ENCODE measurements at places on chromosomes 16 and 17.

- DNase-seq: no peak
Observed at GRCh38 chr17:38864636-38865398, 5.0 kb upstream of the LASP1 start.

DNA sequence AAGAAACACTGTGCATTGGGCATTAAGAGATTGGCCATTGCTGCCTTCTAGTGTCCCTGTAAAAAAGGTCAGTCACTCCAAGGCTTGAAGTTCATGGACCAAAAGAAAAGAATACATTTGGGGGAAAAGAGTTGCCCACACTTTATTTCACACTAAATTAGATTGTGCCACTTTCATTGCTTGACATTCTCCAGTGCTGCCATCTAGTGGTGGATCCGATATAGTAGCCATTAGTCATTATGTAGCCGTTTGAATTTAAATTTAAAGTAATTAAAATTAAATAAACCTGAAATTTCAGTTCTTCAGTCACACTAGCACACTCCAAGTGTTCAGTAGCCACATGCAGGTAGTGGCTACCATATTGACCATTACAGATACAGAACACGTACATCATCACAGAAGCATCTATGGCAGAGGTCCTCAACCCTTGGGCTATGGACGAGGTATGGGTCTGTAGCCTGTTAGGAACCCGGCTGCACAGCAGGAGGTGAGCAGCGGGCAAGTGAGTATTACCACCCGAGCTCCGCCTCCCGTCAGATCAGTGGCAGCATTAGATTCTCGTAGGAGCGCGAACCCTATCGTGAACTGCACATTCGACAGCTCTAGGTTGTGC is 21.9 kb upstream of the CDH5 start:
- DNase-seq: no peak

DNA sequence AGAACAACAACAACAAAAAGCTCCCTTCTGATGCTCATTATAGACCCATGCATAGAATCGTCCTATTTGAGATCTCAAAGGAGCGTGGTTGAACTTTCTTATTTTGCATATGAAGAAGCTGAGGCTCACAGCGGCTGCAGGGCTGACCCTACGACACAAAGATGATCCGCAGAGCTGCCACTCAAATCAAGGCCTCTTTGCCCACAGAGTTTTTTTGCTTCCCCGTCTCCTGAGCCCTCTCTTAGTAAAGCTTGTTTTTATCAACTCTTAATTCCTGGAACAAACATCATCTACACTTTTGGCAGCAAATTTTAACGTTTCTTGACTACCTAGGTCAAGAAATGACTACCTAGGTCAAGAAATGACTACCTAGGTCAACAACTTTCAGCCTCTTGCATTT is 73.7 kb downstream of the C16orf95 start:
- no peak for DNase-seq

- no peak for DNase-seq
Observed at GRCh38 chr16:3004319-3004718, 8.4 kb upstream of the CLDN9 start.

DNA sequence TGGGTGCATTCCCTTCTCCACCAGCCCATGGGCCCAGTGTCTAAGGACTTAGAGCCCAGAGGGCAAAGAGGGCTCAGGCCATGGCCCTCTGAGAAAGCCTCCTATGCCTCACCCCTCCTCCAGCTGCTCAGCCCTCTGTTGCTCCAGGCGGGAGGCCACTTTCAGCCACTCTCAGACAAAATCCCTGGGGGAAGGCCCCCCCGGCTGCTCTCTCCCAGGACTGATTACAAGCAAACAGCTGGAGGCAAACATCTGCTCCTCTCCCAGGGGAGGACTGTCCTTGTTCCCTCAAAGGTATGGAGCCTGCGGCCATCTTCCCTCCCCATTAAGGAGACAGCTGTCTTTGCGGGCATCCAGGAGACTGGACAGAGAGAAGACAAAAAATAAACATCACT is 54.9 kb upstream of the DLX4 start:
- DNase-seq: peak; percentile 68

- no peak for DNase-seq
Observed at GRCh38 chr17:2797226-2797625, 988 bp downstream of the RAP1GAP2 start.

DNA sequence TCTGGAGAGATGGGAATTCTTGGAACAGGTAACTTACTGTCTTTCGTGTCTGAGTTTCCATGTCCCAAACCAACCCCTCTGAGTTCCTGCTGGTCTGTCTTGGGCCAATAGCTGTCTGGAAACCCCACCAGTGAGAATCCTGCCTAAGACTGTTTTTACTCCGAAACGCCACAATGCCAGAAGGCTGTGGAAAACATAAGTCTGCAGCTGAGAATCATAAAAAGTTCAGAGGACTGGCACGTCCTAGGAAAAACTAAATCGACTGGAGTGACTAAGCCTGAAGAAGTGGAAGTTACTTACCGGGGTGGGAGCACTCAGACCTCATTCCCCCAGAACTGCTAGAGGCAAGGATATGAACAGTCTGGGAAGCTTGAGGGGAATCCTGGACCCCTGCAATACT is 13.3 kb downstream of the LRRC75A start:
- no peak for DNase-seq

DNA sequence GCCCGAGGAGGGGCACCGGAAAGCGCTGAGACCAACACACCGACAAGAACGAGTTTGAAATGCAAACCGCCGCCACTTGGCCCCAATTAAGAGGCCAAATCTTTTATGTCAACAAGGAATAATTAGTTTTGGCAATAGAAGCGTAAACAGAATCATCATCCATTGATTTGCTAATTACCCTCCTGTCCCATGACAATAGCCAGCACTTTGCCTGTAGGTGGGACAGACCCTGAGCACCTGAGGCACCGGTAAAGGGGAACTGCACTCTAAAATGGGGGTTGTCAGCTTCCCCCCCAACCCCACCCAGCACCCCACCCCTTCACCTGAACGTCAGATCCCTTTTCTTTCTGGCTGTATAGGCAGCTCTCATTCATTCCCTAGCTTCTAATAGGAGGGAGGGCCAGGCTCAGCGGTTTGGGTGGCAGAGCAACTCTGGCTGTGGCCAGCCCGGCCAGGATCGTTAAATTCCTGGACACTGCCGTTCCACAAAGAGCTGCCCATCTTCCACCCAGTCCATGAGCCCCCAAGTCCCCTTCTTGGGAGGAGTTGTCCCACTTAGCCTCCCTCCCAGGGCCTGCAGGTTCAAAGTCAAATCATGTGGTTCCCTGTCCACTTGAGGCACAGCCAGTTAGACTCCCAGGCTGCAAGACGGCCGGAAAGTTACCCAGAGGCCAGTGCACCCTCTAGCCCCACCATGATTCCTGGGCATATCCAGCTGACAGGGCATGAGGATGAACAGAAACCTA is 45.8 kb downstream of the WNT3 start:
- DNase-seq: peak; percentile 78

DNA sequence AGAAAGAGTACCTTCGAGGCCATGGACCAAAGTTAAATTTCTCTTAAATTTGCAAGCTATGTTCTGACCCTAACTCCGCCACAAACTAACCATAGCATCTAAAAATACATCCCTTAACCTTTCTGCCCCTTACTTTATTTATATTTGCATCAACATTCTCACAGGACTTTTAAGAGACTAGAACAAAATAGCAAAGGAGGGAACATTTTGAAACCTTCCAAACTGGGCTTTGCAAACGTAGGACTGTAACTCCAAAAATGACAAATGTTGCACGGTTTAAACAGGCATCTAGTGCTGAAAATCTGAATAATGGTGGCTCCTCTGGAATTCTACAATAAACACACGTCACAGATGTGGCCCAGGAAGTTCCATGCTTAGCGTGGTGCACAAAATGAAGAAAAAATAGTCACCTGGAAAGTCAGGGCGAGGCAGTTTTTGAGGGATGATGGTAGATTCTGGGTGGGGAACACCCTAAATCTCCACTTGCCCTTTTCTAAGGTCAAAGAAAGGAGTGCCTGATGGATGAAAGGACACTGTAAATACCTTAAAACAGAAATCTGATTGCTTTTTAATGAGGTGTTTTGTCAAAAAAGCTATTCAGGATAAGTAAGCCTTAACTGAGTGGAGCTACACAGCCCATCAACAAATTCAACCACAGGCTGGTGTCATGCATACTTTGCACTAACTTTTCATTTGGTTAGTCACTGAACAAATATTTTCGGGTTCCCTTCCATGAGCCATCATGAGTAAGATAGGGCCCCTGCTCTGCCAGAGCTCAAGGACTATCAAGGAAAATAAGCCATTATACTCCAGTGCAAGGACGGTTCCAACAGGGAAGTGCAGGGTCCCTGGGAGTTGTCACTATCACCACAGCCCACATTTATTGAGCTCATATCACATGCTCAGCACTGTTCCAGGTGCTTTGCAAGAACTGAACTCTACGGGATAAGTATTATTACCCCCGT is 21.2 kb downstream of the ARHGAP17 start:
- no peak for DNase-seq

- no peak for DNase-seq
Observed at GRCh38 chr16:88016964-88017363, 65.7 kb downstream of the BANP start.

GRCh38 chr16:57069053-57069452 is 23.3 kb upstream of the CPNE2 start:
- no peak for DNase-seq

DNA sequence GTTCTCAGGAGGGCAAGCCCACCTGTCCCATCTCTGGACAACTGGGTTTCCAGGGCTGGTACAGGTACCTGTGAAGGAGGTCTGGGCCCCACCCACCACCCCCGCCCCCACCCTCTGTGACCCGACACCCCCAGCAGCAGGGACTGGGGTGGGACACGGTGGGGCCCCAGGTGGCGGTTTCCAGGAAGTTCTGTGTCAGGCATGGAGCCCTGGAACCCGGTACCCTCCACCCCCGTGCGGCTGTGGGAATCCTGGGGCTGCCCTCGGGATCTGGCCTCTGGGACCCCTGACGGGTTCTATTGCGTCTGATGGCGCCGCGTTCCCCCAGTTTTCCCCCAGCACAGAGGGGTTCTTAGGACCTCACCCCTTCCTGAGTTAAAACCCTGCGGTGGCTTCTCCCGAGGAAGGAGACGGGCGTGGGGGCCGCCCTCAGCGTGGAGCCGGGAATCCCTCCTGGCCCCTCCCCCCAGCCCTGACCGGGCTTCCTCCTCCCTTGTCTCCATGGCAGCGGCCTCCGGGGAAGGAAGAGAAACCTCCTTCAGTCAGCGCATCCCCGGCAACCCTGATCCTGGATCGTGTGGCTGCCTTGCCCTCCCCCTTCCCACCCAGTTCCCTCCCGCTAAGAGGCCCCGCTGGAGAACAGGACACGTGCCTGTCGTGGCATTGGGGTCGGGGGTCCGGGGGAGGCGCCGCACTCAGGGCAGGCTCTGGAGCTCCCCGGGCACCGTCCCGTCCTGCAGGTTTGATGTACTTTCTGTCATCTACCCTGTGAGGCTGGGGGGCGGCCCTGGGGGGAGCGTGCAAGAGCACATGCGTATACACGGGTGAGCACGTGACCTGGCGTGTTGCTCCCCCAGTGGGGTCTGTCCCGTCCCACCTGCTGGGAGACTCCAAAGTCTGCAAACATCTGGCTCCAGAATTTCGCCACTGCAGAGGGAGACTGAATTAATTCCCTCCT is 30.3 kb downstream of the CACNA1H start:
- DNase-seq: no peak

- DNase-seq: no peak
Observed at GRCh38 chr17:21001111-21001812, 41.5 kb downstream of the USP22 start.

DNA sequence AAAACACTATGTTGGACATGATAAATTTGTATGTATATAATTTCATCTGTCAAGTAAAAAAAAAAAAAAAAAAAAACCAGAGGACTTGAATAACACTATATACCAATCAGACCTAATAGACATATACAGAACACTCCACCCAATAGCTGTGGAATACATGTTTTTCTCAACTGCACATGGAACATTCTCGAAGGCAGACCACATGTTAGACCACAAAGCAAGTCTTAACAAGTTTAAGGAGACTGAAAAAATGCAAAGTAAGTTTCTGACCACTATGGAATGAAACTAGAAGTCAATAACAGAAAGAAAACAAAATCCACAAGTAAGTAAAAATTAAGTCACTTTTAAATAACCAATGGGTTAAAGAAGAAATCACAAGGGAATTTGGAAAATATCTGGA is 8.4 kb upstream of the CNTNAP4 start:
- DNase-seq: no peak

- DNase-seq: no peak
Observed at GRCh38 chr17:52105591-52105990, 52.9 kb downstream of the CA10 start.

DNA sequence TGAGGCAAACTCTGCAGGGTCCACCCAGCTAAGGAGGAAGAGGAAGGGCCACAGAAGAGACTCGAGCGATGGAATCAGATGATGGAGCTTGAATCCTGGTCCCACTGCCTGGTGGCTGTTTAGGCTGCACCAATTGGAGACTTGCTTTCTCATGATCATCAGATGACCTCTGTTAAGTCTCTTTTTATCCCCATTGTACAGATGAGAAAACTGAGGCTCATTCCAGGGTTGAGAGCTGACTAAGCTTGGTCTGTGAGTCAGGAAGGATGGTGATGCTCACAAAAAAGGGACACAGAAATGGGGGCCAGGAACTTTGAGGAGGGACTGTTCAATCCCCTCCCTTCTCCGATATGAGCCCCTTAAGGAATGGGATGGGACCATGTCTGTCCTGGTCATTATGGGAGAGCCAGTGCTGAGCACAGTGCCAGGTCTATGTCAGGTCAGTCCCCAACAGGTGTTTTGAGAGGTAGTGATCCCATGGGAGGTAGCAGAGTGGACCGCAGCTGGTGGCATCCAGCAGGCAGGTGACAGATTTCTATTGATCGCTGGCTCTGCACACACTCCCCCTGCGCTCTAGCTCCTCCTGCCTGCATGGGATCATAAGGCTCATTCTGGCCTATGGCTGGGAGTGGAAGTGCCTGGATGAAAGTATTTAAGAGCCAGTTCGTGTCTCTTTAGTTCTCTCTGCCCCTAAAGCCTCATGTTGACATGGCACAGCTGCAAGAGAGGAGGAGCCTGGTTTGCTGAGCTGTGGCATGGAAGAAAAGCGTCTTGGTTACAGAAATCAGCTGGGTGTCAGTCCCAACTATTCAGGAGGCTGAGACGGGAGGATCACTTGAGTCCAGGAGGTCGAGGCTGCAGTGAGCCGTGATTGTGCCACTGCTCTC is 27.2 kb downstream of the SNX20 start:
- DNase-seq: no peak

- peak; percentile 47 for DNase-seq
Observed at GRCh38 chr16:15055141-15056053, 477 bp downstream of the NTAN1 start.

GRCh38 chr17:77427391-77427991 is 286.7 kb downstream of the SEC14L1 start:
- DNase-seq: no peak

- no peak for DNase-seq
Observed at GRCh38 chr16:57007530-57007929, 18.2 kb downstream of the NLRC5 start.

DNA sequence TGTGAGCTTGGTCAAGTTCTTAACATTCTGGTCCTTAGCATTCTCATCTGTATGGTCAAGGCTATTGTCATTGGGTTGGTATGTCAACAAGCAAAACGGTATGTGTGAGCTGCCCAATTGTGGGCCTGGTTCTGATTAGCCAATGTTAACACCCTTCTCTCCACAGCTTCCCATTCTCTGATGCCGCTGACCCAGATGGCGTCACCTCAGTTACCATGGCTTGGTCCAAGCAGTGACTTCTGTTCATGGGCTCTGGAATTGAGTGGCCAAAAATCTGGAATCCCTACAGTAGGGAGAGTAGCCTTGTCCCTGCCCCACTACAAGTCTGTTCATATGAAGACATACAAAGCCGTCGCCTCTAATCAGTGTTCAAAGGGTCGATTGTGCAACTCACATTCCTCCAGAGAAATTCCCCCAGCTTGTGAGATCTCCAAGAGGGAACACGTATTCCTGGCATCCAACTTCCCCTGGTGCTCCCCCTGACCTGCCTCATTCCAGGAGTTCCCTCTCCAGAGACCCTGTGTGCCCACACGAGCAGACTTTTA is 15.8 kb downstream of the TMEM98 start:
- DNase-seq: no peak
